Fibroblast of skin of abdomen (primary cell): ENCODE measurements at places on chromosomes 11 and 22.

DNA sequence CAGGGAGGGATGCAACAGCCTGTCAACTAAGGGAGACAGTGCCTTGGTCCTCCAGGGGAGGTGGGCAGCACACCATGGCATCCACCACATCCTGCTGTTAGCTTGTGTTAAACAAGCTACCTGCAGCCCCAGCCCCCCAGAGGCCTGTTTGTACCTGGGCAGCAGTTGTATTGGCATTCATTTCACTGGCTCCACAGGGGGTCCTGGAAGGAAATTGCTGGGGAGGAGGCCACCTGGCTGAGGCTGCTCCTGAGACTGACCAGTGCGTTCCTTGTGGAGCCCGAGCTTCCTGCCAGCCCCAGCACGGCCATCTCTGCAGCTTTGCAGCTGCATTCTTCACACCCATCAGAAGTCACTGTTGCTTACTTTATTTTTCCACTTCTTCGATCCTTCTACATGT lies 479.9 kb downstream of the INSC start:
- no peak for DNase-seq

DNA sequence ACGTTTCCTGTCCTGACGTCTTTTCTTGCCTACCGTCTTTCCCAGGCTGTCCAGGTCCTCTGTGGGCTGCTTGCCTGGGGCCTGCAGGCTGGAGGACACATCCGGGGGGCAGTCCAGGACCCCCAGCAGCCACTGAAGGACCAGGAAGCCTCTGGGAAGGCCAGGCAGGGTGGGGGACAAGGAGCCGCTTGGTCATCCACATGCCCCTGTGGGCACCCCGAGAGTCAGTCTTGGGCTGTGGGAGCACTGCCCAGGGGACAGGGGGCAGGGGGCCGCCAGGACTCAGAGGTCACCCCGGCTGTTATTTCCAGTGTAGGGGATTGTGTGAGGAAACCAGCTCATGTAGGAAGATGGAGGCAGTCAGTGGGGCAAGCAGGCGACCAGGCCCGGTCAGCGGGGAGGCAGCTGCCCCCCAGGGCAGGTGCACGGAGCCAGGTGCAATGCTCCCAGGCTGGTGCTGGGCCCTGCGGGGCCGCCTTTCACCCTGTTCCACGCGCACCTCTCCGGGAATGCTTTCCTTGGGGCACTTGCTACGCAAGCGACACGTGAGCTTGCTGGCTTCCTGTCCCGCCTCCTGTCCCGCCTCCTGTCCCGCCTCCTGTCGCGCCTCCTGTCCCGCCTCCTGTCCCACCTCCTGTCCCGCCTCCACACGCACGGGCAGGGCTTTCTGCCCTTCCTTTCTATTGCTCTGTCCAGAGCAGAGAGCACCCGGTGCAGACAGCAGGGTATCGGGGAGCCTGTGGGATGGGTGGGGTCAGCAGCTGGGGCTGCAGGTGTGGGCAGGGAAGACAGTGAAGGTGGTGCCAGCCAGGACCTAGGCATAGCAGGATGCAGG lies 39.5 kb downstream of the MUC5B start:
- peak; percentile 84 for DNase-seq

- DNase-seq: no peak
Measured at GRCh38 chr22:31621507-31622124, 40.4 kb downstream of the PISD start.

- DNase-seq: peak; percentile 88
Measured at GRCh38 chr11:120471131-120471530, 40.4 kb upstream of the GRIK4 start.

DNA sequence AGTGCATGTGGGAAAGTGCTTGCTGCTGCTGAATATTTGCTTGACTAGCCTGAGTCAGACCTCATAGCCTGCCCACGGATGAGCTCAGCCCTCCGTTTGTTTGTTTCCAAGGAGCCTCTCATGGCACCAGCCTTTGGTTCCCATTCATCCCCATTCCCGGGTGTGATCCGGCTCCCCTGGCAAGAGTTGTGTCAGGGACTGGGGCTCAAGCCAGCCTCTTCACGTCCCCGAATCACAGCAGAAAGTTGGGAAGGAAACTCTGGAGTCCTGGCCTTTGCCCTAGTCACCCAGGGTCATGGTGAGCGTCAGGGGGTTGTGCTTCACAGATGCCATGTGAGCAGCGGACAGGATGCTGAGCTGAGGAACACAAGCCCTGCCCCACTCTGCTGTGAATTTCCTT lies 13.8 kb downstream of the SEC14L3 start:
- no peak for DNase-seq

GRCh38 chr11:23570828-23571227 lies 710.6 kb upstream of the CCDC179 start:
- DNase-seq: peak; percentile 61

GRCh38 chr11:122633219-122633829 lies 22.2 kb upstream of the UBASH3B start:
- peak; percentile 71 for DNase-seq

GRCh38 chr11:3104961-3105790 lies 48.0 kb upstream of the CARS1 start:
- no peak for DNase-seq

DNA sequence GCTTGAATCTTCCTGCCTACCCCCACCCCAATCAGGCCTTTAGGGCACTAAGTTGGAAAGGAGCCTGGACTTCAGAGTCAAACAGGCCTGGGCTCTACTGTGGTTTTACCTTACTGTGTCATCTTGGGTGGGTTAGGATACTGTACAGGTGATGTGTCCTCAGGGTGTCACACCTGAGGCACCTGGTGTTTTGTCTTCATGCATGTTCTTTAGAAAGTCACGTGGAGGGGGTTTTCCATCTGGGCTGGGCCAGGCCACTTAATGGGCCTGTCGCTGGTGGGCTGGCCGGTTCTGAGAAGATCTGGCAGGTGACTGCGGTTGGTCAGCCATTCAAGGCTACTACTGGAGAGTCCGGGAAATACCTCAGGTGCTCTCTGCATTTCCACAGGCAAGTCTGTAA lies 92.6 kb downstream of the SWAP70 start:
- DNase-seq: no peak

DNA sequence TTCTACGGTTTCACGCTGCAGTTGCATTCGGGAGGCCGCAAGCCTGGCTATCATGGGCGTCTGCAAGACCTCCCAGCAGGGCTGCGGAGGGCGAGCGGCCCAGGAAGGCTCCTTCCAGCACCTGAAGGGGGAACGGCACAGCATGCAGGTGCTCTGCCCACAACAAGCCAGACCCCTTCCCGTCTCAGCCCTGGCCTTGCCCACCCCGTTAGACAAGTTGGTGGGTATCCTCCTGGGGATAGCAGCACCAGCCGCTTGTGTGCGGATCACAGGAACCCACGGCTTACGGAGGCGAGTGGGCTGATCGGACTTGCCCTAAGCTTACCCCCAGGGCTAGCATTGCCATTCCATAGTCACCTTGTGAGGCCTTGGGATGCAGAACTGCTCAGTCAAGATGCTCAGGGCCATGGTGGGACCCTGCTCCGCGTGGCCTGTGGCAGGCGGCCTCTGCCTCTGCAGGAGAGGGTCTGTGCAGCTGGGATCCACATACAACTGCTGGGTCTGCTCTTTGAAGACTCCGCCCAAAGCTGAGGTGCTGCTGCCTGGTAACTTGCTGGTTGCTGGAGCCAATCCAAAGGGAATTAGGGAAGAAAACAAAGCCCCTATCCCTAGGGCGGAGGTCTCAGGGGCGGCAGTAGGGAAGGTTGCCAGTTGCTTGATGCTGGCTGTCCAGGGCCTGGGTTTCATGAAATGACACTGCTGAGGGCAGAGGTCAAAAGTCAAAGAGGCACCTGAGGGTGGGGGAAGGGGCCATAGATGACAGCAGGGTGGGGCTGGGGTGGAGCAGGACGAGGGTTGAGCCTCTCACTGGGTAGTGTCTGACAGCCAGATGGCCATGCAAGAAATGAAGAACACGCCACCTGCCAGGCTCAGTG lies 1.4 kb upstream of the OSBPL5 start:
- no peak for DNase-seq

DNA sequence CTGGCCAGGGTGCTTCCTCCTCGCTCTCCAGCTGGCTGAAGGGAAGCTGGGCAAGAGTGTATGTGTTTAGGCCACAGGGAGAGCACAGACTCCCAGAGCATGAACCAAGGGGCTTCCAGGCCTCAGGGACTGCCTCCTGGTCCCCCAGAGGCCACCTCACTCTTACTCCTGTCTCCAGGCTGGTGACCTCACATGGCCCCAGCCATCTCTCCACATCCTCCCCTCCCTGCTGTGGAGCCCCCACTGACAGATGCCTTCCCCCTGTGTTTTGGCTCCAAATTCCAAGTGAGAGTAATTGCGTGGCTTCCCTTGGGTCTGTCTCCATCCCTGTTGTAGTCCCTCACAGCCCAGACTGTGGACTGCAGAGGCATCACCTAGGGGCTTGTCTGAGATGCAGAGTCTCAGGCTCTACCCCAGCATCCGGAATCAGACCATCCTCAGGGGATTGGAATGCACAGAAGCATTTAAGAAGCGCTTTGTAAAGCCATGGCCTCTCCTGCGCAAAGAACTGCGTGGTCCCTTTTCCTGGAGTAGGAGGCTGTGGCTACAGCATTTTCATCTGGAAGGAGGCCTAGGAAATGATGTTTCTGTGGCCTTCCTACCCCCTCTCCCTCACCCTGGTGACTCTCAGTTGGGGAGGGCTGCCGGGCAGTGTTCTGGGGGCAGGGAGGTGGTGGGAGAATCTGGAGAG lies 91.1 kb downstream of the ATXN10 start:
- DNase-seq: no peak

DNA sequence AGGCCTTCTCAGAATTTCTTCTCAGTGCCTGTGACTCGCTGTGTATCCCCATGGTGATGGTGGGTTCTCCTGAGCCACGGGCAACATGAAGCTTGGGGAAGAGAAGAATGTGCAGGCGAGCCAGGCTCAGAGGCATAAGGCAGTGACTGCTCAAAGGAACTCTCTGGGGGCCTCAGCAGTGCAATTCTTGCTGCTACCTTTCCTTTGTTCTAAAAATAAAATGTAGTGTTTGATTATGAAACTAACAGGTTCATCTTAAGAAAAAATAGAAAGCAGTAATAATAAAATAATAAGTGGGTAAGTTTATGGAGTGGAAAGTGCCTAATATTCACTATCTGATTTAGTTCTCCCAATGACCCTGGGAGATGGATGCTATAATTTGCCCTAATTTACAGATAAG lies 46.7 kb downstream of the MEI1 start:
- no peak for DNase-seq

DNA sequence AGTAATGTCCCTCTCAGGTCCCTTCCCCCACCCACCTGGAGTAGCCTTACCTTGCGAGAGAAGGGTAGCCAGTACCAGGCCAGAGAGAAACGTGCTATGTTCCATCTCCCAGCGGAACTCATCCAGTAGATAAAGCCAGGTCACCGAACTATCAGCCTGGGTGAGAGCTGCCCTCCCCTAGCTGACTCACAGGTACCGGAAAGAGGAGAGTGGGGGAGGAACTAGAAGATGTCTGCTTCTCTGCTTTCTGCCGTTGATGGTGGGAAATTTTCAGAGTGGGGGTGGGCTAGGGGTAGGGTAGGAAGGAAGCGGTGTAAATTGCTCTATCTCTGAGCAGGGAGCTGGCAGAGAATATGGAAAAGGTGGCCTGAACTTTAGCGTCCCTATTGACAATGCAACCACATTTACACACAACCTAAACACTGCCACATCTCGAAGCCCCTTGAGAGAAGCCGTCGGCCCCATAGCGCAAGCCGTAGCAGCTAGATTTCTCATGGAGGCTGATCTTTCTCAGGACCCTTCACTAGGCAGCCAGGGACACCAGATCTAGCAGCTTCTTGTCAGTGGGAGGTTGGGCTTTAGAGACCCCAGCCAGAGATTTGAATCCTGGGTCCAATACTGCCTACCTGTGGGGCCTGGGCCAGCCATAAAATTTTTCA lies at the start of gene CD3D:
TSS of gene CD3D (minus strand) at position 203 of the 659 bp plus-strand sequence. CDS start at position 105, 98 bp downstream.
- DNase-seq: no peak

DNA sequence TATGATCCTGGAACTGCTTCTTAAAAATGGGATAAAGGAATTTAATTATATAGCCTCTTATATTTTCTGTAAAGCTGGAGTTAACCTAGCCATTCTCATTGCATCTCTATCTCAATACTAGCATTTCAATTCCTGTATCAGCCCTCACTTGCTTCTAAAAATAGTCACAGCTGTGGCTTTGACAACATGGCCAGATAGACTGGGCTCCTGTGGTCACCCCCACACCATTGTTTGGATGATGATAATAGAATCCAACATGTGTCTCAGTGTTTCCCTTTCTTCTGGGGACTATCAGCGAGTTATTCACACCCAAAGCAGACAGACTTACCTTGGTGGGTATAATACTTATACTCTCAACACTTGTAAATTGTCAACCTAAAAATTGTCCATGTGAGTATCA lies 6.9 kb downstream of the VWA5A start:
- no peak for DNase-seq

- no peak for DNase-seq
Measured at GRCh38 chr11:76662656-76663485, 7.7 kb downstream of the LRRC32 start.

GRCh38 chr11:23797624-23798419 lies 699.0 kb upstream of the LUZP2 start:
- DNase-seq: no peak

DNA sequence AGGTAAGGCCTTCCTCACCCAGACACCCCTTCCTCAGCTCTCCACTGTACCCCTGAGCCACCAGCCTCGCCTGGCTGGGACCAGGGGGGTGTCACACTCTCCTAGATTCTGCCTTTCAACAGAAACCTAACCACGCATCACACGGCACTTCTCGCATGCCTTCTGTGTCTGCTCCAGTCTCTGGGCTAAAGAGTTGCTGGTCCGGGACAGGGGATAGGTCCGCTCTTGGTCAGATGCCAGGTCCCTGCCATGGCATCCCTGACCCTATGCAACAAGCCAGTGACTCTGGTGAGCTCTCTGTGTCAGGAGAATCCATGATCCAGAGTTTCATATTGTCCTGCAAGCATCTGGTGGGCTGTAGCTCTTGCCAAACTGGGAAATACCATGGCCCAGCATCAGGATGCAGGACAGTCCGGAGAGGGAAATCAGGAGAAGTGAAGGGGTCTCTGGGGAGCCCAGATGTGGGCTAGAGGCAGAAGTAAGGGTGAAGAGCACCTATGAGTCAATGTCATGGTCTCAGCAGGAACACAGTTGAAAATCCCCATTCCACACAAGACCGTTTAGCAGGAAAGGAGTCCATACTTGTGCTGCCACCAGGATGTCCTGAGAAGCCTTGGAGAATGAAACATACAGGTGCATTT lies 14.1 kb downstream of the IGLL5 start:
- DNase-seq: no peak

- DNase-seq: peak; percentile 60
Measured at GRCh38 chr11:110818032-110818687, 105.9 kb upstream of the ARHGAP20 start.

DNA sequence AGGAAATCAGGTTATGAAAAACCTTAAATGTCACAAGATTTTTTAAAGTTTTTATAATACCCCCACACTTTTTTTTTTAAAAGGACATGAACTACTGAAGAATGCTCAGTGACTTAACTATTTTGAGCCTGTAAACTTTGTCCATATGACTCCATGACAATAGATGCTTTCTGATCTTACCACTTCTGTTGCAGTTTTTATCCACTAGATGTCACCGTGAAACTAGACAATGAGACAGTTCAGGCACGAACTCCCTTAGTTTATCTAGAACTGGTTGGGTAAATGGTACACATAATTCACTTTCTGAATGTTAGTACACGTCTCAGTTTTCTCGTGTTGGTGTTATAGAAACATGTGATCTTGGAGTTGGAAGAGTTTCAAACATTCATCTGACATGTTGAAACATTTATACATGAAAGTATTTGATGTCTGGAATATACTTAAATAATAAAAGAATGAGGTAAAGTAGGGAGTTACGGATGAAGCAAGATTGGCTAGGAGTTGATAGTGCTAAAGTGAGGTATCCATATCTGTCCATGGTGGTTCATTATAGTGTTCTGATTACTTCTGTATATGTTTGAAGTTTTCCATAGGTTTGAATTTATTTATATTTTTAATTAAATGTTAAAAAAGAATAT lies 8.1 kb downstream of the CCDC15 start:
- DNase-seq: peak; percentile 73

- no peak for DNase-seq
Measured at GRCh38 chr11:904380-904779, 6.2 kb downstream of the CHID1 start.
